ENCODE measurements at places on chromosomes 6 and 20.

DNA sequence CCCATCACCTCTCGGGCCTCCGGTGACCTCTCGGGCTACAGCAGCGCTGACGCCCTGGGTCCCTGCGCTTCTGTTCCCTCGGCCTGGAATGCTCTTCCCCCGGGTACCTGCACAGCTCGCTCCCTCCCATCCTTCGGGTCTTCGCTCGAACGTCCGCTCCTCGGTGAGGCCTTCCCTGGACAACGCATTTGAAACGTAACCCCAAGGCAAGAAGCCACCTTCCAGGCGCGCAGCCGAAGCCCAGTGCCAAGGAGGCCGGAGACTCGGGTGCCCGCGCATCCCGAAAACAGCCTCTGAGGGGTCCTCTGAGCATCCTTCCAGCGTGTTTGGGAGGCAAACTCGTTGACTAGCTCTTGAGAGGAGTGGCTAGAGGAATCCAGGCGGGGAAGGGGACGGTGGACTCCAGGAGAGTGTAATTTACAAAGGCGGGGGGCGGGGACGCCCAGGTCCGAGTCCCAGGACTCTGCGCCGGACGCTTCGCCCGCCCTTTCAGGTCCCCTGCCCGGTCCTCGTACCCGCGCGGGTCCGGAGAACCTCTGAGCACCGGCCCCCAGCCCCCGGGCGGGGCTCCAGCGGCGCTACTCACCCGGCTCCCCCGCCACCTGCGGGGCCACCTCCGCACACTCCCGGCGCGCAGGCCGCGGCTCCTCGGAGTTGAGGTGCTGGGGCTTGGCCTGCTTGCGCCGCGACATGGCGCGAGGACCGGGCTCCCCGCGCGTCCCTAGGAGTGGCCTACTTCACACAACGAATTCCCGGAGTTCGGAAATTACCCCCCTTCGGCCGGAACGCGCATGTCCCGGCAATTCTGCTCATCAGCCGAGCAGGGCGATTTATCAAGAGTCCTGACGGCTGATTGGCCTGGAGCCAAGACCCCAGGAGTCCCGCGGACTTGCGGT, 86.8 kb downstream of the ZFP64 start:
- DNase-seq, result no peak

GRCh38 chr6:94548201-94548600, 1029.1 kb upstream of the MANEA start:
- DNase-seq, result no peak

DNA sequence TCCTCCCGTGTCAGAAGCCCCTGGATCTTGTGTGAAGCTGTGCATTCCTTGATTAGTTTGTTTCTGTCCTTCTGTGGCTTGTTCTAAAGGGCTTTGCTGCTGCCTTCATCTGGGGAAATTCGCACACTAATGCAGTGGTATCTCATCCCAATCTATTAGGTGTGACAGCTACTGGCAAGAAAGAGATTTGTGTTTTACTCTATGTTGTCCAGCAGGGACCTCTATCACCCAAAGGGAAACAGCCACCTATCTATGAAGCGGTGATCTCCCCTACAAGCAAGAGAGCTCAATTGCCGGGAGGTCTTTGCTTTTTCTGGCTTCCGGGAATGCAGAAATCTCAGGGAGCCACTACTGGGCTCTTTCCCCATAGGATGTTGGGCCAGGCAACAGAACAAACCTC, 151.8 kb downstream of the NRN1 start:
- no peak for DNase-seq

GRCh38 chr6:108712946-108713345, 135.3 kb upstream of the ARMC2 start:
- no peak for DNase-seq

DNA sequence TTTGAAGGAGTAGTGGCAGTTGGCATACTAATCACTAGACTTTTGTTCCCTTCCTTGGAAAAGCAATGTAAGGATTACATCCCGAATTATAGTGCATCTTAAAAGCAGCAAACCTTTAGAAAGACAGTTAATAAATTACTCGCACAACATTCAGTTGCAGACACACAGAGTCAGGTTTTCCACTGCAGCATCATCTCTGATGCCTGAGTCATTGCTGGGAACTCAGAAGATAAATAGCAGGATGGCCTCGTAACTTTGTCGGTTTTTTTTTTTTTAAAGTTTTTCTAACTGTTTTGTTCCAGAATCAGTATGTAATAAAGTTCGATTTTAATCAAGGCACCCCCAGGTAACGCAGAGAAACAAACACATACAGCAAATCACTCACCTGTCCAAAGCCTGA, 34.3 kb downstream of the GJA10 start:
- no peak for DNase-seq

GRCh38 chr20:10369723-10370090, 64.3 kb downstream of the MKKS start:
- DNase-seq, result no peak

GRCh38 chr20:584971-585301, 25.2 kb downstream of the TCF15 start:
- no peak for DNase-seq

- no peak for DNase-seq
These were observed 4.4 kb upstream of the PLCB1 start for GRCh38 chr20:8127553-8128255.

- DNase-seq, result no peak
These were observed 19.4 kb upstream of the MRGBP start for GRCh38 chr20:62776692-62777527.

DNA sequence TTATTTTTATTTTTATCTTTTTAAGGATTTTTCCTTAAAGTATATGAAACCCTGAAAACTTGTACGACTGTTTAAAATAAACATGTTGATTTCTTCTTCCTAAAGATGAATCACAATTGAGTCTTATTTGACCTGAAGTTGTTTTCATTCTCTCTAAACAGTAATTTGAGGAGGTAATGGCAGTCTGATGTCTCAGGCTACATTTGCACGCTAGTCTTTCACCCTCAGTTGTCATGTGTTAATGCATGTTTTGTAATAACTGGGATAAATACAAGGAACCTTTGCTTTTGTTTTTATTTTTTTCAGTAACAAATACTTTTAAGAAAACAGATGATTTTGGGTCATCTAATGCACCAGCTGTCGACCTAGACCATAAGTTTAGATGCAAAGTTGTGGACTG, 55.2 kb downstream of the SCAND1 start:
- DNase-seq, result no peak

DNA sequence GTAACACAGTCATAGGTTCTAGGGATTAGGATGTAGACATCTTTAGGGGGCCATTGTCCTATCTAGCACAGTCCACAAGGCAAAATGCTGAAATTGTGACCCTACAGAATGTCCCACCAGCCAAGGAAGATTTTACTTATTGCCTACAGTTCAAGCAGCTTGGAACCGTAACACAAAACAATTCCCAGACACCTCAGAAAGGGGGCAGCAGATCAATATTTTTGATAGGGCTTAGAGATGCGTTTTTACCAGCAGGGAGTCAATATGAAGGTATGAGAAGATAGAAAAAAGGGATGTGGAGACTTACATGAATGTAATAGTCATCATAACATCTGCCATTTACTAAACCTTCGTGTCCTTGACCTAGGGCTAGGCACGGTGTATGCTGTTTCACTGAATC, 81.0 kb downstream of the TMEM170B start:
- no peak for DNase-seq

DNA sequence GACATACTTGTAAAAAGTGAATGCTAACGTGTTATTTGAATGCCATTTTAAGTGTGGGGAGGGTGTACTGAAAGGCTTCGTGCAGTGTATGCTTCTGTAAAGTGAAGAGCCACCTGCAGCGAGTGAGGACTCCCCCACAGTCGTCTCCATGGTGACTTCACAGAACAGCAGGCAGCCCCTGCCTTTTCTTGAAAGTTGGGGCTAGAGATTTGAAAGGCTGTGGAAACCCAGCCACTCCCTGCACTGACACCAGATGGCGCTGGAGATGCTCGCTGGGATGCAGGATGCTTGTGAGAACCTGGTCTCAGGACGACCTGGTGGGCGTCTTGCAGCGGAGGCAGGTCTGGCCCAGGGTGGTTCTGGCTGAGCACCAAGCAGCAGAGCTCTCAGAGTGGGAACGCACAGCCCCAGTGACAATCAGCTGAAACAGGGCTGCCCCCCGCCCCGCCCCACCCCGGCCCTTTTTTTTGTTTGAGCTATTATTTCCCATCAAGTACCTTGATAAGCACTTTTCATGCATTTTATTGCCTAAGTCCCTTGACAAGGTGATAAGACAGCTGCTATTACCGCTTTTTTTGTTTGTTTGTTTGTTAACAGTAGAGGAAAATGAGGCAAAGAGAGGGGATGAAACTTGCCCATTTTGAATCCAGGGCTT, 150.3 kb downstream of the SYCP2 start:
- DNase-seq, result no peak

DNA sequence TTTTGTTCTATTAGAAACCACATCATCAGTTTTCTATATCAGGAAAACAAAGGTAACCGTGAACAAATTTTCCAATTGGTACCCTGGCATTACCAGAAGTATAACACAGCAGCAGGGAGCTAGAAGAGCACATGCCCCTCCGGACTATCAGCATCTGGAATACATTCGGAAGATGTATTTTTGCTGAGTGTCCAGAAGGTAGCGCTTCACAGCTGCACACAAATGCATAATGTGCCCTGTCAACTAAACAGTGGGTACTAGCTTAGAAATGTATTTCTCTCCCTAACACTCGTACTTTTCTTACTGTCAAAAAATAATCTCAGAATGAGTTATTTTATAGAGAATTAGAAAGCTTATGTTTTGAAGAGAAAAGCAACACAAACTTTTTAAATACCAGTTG, 77.6 kb downstream of the HUS1B start:
- DNase-seq, result no peak

DNA sequence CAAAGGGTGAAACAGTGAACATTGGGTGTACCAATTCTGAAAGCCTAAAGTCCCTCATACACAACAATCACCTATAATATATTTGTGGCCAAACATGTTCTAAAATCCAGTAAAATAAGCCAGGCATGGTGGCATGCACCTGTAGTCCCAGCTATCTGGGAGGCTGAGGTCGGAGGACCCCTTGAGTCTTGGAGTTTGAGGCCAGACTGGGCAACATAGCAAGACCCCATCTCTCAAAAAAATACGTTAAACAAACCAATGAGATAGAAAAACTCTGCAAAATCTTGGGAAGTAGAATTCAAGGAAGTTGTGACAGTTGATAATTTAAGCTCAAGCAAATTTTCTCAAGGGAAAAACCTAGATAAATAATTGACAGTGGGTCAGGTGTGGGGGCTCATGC, 92.6 kb downstream of the CAP2 start:
- no peak for DNase-seq

GRCh38 chr6:166877349-166877748, 79.0 kb downstream of the RNASET2 start:
- DNase-seq, result no peak

- DNase-seq, result no peak
These were observed 199.0 kb upstream of the KCNG1 start for GRCh38 chr20:51221791-51222408.

DNA sequence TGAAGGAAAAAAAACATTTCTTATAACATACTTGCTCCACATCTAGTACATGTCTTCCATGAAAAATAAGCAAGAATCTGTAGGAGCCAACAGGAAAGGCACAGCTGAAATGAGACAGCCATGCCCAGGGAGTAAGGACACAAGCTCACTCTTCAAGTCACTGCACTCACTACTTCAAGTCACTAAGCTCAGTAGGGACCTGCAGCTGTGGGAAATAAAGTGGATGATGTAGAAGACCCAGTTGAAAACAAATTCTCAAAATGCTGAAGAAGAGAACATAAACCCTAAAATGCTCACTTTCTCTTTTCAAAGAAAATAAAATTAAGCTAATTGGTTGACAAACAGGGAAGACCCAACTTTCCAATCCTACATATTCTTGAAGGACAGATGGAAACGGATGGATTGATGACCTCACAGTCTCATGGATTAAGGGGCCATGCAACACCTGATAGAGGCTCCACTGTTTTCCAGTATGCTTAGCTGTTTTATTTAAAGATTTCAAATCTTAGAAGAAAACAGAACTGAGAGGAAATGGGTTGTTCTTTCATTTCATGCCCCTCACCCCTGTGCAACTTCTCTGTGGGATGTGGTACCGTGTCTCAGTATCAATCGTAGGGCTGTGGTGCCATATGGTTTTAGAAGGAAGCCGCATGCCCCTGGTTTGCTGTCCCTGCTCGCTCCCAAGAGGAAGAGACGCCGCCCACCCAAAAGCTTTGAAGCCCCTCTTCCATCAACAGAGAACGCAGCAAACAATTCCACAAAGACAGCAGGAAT, 133.3 kb downstream of the WDR27 start:
- no peak for DNase-seq

DNA sequence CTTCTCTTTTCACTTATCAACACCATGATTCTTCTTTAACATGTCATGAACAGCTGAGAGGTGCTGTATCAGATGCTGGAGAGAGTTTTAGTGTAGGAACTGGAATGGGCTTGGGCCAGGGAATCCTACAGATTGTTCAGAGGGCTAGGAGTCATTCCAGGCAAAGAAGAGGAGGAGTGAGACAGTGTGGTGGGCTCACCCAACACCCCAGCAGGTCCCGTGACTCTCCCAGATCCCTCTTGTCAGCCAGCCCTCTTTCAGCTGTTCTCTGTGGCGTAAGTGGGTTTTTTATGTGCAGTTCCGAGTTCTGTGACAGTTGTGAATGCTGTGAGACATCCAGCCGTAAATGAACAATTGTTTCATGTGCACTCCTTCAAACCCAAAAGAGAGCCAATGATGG, 31.4 kb upstream of the CEP162 start:
- DNase-seq, result no peak

DNA sequence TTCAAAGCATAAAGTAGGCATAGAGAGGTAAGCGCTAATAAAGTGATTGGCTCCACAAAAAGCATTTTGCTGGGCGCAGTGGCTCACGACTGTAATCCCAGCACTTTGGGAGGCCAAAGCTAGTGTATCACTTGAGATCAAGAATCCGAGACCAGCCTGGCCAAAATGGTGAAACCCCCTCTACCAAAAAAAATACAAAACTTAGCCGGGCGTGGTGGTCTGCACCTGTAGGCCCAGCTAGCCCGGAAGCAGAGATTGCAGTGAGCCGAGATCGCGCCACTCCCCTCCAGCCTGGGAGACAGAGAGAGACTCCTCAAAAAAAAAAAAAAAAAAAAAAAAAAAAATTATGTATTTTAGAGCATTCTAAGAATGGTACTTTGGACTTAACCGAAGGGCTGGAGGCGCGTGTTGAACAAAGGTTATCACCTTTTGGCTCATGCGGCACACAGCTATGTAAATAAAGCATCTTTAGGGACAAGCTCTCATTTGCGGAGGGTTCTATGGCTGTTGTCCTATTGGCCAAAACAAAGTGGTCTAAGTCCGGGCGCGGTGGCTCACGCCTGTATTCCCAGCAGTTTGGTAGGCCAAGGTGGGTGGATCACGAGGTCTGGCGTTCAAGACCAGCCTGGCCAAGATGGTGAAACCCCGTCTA, 17.4 kb downstream of the HFE start:
- no peak for DNase-seq

DNA sequence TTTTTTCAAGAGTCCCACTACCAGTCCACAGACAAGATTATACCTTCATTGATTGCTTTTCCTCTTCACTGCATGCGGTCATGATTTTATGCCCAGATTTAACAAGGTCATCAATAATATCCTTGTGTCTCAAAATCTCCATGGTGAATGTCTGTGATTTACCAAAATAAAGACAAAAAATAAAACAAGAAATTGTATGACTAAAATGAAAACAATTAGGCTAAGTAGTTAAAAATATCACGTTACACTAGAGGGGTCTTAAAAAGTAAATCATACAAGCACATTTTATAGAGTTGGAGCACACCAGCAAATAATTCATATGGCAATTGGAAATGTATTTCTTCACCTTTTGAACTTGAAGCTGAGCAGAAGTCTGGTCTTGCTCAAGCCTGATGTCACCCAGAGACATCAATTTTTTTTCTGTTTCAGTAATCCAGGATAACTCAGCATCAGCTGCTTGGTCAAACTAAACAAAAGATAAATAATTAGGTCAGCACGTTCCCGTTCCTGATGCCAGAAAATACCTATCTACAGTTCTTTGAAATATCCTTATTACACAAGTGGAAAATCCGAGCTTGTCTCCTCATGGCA, 125.4 kb downstream of the DST start:
- no peak for DNase-seq
